ENCODE measurements at places on chromosomes 4 and X. TPM values are rescaled to one million over a fixed set of nuclear protein-coding genes. Genes with fewer than 3 reads are reported as not detected.
A peak's percentile ranks its signal among the peaks of the same experiment; 100 is the strongest.

DNA sequence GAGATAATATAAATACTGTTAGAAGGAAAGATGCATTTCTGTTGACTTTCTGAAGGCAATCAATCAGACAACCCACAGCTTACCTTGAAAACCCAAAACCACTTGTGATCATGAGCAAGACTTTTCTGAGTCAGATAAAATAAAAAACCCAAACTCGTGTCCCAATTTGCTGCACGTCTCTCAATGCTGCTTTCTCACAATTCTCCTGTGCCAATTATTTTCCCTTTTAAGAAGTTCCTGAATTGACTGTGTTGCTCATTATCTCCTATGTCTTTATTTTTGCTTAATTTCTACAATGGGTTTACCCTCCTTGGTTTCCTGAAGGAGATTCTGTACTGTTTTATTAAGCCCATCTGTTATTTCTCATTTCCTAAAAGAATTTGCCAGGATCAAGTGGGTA is 1891.9 kb upstream of the PCDH10 start:
- DNase-seq, result no peak

HELT gene
- not detected for polyA plus RNA-seq

XAGE1A gene
- not detected for polyA plus RNA-seq

- no peak for DNase-seq
These were observed 7.6 kb downstream of the SLC2A9 start for GRCh38 chr4:10013722-10014121.

- no peak for DNase-seq
These were observed 27.8 kb upstream of the SLC25A6 start for GRCh38 chrX:1419545-1420355.

DNA sequence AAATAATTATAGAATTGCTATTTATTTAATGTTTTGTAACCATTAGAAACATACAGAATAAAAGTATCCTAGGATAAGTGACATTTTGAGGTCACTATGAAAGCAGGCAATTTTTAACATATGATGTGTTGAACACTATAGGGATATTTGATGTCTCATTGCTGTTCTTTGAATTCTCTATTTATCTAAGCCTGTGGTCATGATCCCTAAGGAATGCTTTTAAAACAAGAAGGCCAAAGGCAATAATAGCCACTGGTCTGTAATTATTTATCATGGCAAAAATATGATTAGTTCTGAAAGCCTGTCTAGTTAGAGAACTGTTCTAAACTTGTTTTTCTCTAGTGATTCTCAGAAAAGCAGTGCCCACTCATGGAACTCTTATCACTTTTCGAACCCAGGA is 186.6 kb downstream of the RPA4 start:
- DNase-seq, result no peak

GRCh38 chr4:105145156-105145902 is 1.3 kb upstream of the TET2 start:
- DNase-seq, result no peak

GRCh38 chr4:41399231-41399630 is 138.7 kb upstream of the LIMCH1 start:
- no peak for DNase-seq

- no peak for DNase-seq
These were observed 837.4 kb downstream of the TRIML1 start for GRCh38 chr4:188976644-188977115.

DNA sequence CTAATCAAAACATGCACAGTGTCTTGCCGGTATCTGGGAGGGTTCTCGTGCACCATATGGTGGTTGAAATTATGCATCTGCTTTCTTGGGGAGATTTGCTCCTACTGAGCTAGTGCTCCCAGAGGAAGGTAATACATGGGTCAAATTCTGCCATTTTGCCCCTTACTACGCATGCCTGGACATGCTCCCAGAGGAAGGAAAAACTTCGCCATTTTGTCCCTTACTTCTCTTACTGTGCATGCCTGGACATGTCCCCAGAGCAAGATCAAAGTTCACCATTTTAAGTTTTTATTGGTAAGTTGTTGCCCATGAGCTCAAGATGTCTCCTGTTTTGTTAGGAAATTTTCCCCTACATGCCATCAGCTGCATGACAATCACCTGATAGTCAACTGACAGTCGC is 252.1 kb upstream of the KLHL4 start:
- no peak for DNase-seq

GRCh38 chr4:153792618-153793247 is 3.9 kb upstream of the SFRP2 start:
- DNase-seq, result no peak

DCAF8L1 gene
- not detected for polyA plus RNA-seq

PJA1 gene
- 30.7 TPM for polyA plus RNA-seq

- DNase-seq, result peak; percentile 47
These were observed 34.0 kb upstream of the VEGFD start for GRCh38 chrX:15418041-15418706.

DNA sequence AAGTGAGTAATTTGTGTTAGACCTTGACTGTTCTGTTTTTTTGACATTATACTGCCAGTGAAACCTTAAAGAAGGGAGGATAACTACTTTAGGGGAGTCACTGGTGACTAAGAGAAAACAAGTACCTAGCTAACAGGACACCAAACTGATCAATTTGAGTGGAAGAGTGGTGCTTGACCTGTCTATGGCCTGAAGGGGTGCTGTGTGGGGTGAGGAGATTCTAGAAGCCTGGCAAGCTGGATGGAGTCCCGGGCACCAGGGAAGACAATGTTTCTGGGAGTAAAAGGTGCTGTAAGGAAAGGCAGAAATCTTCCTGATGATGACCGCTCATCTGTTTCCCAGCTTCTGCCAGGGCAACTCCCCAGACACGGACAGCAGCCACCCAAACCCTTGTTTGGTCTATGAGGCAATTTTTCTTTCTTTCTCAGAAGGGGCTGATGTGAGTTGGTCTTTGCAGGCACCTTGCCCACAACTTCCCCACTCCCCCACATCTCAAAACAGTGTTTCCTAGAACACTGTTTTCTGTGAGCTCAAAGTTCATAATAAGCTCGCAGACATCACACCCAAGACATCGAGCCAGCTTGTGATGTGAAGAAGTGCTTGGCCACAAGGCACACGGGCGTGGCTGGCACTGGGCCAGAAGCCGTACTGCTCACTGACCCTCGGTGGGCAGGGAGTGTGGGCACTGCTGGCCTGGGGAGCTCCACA is 4.6 kb downstream of the TXK start:
- DNase-seq, result no peak

KIT gene
- polyA plus RNA-seq, result 0.07 TPM

DNA sequence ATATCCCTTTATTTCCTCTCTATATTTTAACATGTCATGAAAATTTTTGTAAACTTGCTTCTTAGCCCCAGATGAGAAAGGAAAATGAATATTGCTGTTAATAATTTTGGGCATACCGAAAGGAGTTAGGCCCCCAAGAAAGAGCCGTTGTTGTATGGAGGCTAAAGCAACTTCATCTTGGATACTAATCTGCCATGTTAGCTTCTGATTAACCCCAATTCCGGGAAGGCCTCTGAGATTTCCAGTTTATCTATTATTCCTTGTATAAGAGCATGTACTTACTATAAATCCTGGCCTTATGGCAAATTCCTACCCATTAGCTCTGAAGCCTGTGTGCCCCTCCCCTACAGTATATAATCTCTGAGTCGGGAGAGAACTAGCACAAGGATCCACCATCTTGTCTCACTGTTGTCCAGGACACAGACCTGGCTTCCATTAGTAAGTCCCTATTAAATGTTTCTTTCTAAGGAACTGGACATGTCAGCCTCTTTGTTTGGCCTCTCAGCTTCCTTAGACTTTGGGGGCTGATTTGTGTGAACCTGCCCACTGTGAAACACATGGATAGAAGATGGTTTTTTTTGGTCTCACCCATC is 20.9 kb upstream of the PLA2G12A start:
- no peak for DNase-seq

PPARGC1A gene
- polyA plus RNA-seq, result 0.31 TPM

CLCN4 gene
- 1.6 TPM for polyA plus RNA-seq

- no peak for DNase-seq
These were observed 929 bp downstream of the ZBTB33 start for GRCh38 chrX:120251471-120252011.

RADX gene
- 1.0 TPM for polyA plus RNA-seq

- DNase-seq, result no peak
These were observed 19.1 kb downstream of the FGFRL1 start for GRCh38 chr4:1030559-1030958.

DNA sequence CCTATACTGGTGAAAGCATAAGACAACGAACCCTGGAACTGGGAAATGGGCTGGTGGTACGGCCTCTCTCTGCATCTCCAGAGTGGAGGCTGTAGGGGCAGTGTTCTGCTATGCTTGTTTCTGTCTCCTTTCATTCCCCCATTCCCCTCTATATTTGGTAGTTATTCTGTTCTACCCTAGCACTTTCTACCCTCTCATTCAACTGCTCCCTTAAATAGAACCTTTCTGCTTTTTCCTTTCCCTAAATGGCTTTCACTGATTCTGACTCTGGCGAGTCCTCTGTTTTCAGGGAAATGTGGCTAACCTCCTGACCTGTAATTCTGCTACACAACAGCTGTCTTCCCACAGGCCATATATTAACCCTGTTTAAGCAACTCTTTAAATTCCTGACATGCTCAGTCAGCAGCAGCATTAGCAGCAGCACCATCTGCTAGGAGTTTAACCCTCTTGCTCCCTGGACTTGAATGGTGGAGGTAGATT is 94.2 kb downstream of the CXCL13 start:
- peak; percentile 82 for DNase-seq

- DNase-seq, result no peak
These were observed 7.9 kb upstream of the PPP3CA start for GRCh38 chr4:101355246-101355645.

DNA sequence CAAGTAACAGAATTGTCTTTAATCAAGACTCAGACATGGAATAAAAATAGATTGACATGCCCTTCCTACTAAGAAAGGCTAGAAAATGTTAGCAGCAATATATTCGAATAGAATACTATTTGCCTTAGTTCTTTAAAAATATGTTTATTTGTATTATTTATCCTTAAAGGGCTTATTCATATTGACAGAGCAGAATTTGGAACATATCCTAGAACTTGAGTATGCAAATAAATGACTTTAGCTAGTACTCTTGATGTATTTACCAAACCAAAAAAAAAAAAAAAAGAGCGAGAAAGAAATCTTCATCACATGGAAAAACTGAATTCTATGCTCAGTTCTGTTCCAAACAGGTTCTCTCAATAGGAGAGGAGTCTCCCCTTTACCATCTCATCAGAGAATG is 68.9 kb upstream of the PPARGC1A start:
- no peak for DNase-seq

FAM184B gene
- 0.07 TPM for polyA plus RNA-seq

DNA sequence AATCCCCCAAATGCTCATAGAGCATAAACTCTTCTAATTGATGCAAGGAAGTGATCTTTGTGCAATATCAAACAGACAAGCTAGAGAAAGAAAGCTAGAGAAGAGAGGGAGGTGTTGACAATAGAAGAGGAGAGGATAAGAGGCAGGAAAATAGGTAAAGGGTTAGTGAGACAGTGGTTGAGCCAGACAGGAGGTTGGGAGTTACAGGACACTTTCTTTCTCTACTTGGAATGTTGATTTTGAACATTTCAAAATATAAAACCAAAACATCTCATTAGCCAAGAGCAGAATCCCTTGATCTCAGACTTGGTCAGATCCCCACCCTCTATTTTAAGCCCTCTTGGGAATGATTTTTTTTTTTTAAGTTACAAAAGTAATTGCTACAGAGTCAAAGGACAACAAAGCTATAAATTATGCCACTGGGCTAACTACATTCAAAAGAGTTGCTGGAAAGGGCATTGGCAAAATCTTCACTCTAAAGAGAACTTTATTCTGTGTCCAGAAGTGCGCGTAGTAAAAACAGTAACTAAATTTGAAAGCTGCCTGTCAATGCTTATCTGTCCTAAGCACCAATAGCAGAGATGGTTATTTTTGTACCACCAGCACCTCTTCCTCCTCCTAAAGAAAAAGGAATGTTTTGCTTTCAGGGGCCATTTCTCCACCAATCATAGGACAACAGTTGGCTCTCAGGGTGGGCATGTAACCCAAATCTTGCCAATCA is 133.8 kb downstream of the PDGFC start:
- DNase-seq, result no peak

GRCh38 chr4:31929676-31930345 is 1209.6 kb downstream of the PCDH7 start:
- no peak for DNase-seq

Measured in AG04450 (cell line).